CD8-positive, alpha-beta memory T cell (primary cell): ENCODE measurements at places on chromosomes 12 and 14.

- DNase-seq: peak; percentile 57
Observed at GRCh38 chr14:103520657-103521437, 1.8 kb downstream of the CKB start.

- DNase-seq: no peak
Observed at GRCh38 chr12:6084969-6085450, 39.5 kb downstream of the VWF start.

GRCh38 chr12:106282457-106283097 is 20.0 kb upstream of the TCP11L2 start:
- DNase-seq: peak; percentile 55

DNA sequence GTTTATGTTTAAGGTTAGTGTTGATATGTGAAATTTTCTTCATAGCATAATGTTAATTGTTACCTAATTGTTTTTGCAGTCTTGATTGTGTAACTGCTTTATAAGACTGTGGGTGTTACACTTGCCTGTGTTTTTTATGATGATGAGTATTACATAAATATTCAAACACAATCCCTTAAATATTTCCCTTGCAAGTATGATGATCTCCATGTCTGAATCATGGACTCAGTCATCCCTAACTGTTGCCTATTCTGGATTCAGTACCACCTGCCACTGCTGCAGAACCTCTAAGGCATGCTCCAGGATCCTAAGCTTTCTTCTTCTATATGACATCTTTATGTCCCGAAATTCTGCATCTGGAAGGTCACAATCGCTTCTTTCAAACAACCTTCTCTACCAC is 246.3 kb upstream of the CLEC14A start:
- no peak for DNase-seq

GRCh38 chr12:127262615-127263014 is 1004.4 kb upstream of the TMEM132C start:
- DNase-seq: no peak
